Dermis blood vessel endothelial cell (primary cell): ENCODE measurements at places on chromosomes 12 and 14. TPM values are rescaled to one million over a fixed set of nuclear protein-coding genes. Genes with fewer than 3 reads are reported as not detected.

CBLN3 gene
- 0.84 and 1.0 TPM in 2 replicates for total RNA-seq

PTHLH gene
- total RNA-seq, result not detected in 2 replicates

GNS gene
- 346 and 388 TPM in 2 replicates for total RNA-seq

FOXN4 gene
- total RNA-seq, result not detected in 2 replicates

AQP6 gene
- total RNA-seq, result 0.05 TPM in 1 of 2 replicates, not detected in the other

CACNB3 gene
- 16.3 and 20.0 TPM in 2 replicates for total RNA-seq

ANO4 gene
- total RNA-seq, result 0.85 and 1.1 TPM in 2 replicates

JAG2 gene
- total RNA-seq, result 72.5 and 76.1 TPM in 2 replicates

FGF23 gene
- not detected in 2 replicates for total RNA-seq

SUOX gene
- total RNA-seq, result 12.4 and 18.9 TPM in 2 replicates

PLA2G1B gene
- not detected in 2 replicates for total RNA-seq

DAO gene
- total RNA-seq, result under 0.01 TPM in 1 of 2 replicates, not detected in the other

PSME1 gene
- total RNA-seq, result 167 TPM in 2 replicates

CLEC1A gene
- total RNA-seq, result 16.2 and 26.2 TPM in 2 replicates

TC2N gene
- total RNA-seq, result 16.8 and 24.2 TPM in 2 replicates

TULP3 gene
- total RNA-seq, result 18.4 and 24.0 TPM in 2 replicates

BDKRB2 gene
- 0.05 and 0.34 TPM in 2 replicates for total RNA-seq

RPL6 gene
- 1,017 and 1,050 TPM in 2 replicates for total RNA-seq

TEX52 gene
- not detected in 2 replicates for total RNA-seq

CPNE8 gene
- 27.8 and 29.4 TPM in 2 replicates for total RNA-seq

KCNA1 gene
- total RNA-seq, result under 0.01 TPM in 1 of 2 replicates, not detected in the other

ETFBKMT gene
- 3.2 and 3.6 TPM in 2 replicates for total RNA-seq

RNASE1 gene
- total RNA-seq, result 28.6 and 64.0 TPM in 2 replicates

B4GALNT1 gene
- 0.14 TPM in 1 of 2 replicates, not detected in the other for total RNA-seq

AP1G2 gene
- total RNA-seq, result 28.8 and 29.6 TPM in 2 replicates

RIPK3 gene
- total RNA-seq, result 4.7 and 5.8 TPM in 2 replicates

NRL gene
- total RNA-seq, result 0.88 and 2.6 TPM in 2 replicates

ITGA7 gene
- 0.42 and 0.68 TPM in 2 replicates for total RNA-seq

GALNT4 gene
- 18.5 and 19.3 TPM in 2 replicates for total RNA-seq

DBX2 gene
- not detected in 2 replicates for total RNA-seq

PTPN6 gene
- 2.4 and 3.4 TPM in 2 replicates for total RNA-seq

HNRNPC gene
- total RNA-seq, result 601 and 625 TPM in 2 replicates

TAS2R7 gene
- not detected in 2 replicates for total RNA-seq

CCDC38 gene
- total RNA-seq, result not detected in 2 replicates

NKX2-8 gene
- total RNA-seq, result not detected in 2 replicates

CKB gene
- 2.6 and 3.2 TPM in 2 replicates for total RNA-seq
